ENCODE measurements at places on chromosomes 2 and 18.

DNA sequence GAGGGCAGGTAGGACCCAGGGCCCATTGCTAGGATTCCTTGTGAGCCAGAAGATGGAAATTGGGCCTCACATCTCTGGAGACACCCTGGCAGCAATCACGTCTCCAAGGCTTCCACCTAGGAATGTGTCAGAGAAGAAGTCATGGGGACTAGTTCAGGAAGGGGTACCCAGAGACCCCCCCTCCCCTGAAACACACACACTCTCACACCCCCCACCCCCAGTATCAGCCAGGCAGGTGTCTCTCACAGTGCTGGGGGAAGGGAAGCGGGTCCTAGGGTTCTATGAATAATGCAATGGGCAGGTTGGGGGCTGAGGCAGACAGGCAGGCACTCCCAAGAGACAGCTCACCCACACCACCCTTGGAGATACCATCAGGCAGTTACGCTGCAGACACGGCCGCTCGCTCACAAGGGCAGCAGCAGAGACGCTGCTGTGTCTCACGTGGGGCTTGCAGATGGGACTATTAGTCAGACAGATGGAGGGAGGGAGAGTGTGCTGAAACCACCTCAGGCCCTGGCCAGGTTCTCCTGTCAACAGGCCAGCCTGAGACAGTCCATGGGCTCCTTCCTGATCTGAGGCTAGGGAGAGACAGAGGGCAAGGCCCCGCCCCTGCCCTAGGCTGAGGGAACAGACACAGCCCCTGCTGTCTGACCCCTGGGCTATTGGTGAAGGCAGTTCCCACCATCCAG, 134.6 kb downstream of the CYP26B1 start:
- DNase-seq = no peak
- no peaks in the 10 kb centered on the region for H3K36me3 ChIP-seq
- no peaks in the 10 kb centered on the region for H3K27me3 ChIP-seq
- H3K4me1 ChIP-seq = no peaks in the 10 kb centered on the region
- H3K27ac ChIP-seq = no peak overlapping the region

- no peaks in the 10 kb centered on the region for H3K36me3 ChIP-seq
- H3K4me1 ChIP-seq = 0 out of 2 replicates have a peak, but pooled peaks cover 1% of the 10 kb centered on the region
- DNase-seq = no peak
- no peak overlapping the region for H3K4me3 ChIP-seq
- H3K27me3 ChIP-seq = no peaks in the 10 kb centered on the region
Measured at GRCh38 chr2:127652786-127653357, 6.9 kb downstream of the GPR17 start.

- no peaks in the 10 kb centered on the region for H3K27me3 ChIP-seq
- no peak overlapping the region for H3K27ac ChIP-seq
- DNase-seq = no peak
- H3K36me3 ChIP-seq = no peaks in the 10 kb centered on the region
Measured at GRCh38 chr2:135546436-135546835, 15.2 kb downstream of the R3HDM1 start.

- H3K27me3 ChIP-seq = no peaks in the 10 kb centered on the region
- H3K4me3 ChIP-seq = no peak overlapping the region
Measured at GRCh38 chr2:3198119-3198518, 179.5 kb downstream of the EIPR1 start.

DNA sequence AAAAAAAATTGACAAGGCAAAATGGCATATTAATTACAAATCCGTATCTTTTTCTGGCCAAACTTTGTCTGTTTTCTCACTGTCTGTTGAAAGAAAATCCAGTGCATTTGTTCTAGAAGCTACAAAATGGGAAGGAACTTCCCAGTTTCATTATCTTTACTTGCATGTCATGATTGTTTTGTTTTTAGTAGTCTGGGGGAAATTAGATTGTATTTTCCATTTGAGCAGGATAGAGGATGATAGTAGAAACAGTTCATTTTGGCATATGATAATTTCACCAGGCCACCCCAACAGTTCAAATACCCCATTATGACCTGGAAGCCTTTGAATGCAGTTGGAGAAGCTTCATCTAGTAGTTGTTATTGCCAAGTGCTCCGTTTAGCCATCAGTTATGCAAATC, 77.5 kb upstream of the RANBP2 start:
- H3K27me3 ChIP-seq = no peaks in the 10 kb centered on the region
- no peak for DNase-seq
- no peak overlapping the region for H3K4me3 ChIP-seq
- no peaks in the 10 kb centered on the region for H3K36me3 ChIP-seq
- H3K4me1 ChIP-seq = peaks cover under 1% of the 10 kb centered on the region
- no peak overlapping the region for H3K27ac ChIP-seq

GRCh38 chr2:96436961-96437360, 68.2 kb downstream of the NEURL3 start:
- H3K4me3 ChIP-seq = no peak overlapping the region
- no peaks in the 10 kb centered on the region for H3K4me1 ChIP-seq
- peaks cover 2% of the 10 kb centered on the region for H3K36me3 ChIP-seq

- H3K4me3 ChIP-seq = no peak overlapping the region
- no peaks in the 10 kb centered on the region for H3K27me3 ChIP-seq
- no peak for DNase-seq
Measured at GRCh38 chr2:241232736-241233575, 44.5 kb downstream of the ANO7 start.

- DNase-seq = no peak
- H3K27me3 ChIP-seq = no peaks in the 10 kb centered on the region
- H3K4me1 ChIP-seq = peaks cover 4% of the 10 kb centered on the region
- H3K36me3 ChIP-seq = no peaks in the 10 kb centered on the region
- H3K27ac ChIP-seq = no peak within 1 kb of the TSS
- no peak within 1 kb of the TSS for H3K4me3 ChIP-seq
Measured at GRCh38 chr2:113173542-113174375, at the start of gene PSD4. TSS of gene PSD4 (plus strand) at chr2:113173971. CDS start at chr2:113182457, 8,486 bp downstream.

DNA sequence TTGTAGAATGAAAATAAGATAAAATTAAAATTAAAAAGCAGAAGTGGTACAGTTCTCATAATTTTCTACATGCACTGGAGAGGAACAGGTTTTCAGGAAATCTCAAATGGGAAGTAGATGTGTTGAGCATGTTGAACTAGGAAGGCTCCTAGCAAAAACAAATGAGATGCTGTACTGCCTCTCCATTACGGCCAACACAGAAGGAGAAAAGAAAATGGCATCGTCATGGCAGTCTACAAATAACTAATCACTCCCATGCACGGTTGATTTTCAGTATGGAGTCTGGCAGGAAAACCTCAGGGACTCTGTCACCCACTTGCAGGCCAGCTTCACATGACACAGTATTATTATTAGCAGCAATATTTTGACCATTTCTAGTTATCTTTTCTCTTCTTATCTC, 278.7 kb downstream of the NRXN1 start:
- no peaks in the 10 kb centered on the region for H3K36me3 ChIP-seq
- H3K27me3 ChIP-seq = no peaks in the 10 kb centered on the region
- no peak overlapping the region for H3K4me3 ChIP-seq
- H3K27ac ChIP-seq = no peak overlapping the region
- H3K4me1 ChIP-seq = no peaks in the 10 kb centered on the region

GRCh38 chr2:17976871-17977746, 98.6 kb downstream of the KCNS3 start:
- no peak overlapping the region for H3K27ac ChIP-seq
- H3K4me1 ChIP-seq = no peaks in the 10 kb centered on the region
- DNase-seq = no peak
- H3K27me3 ChIP-seq = no peaks in the 10 kb centered on the region

GRCh38 chr18:35143622-35144596, 96.9 kb upstream of the ZNF397 start:
- H3K36me3 ChIP-seq = no peaks in the 10 kb centered on the region
- H3K4me3 ChIP-seq = no peak overlapping the region
- H3K4me1 ChIP-seq = no peaks in the 10 kb centered on the region

DNA sequence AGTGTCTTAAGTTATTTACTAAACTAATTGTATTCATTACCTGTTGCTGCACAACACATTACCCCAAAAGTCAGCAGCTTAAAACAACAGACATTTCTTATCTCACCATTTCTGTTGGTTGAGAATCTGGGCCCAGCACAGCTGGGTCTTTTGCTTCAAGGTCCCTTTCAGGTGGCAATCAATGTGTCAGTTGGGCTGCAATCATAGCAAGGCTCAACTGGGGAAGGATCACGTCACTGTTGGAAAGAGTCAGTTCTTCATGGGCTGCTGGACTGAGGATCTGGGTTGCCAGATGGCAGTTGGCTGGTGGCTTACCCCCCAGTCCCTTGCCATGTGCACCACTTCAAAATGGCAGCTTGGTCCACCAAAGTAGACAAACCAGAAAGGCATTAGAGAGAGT, 261.2 kb downstream of the SUCLG1 start:
- no peaks in the 10 kb centered on the region for H3K36me3 ChIP-seq
- no peaks in the 10 kb centered on the region for H3K4me1 ChIP-seq
- DNase-seq = no peak
- H3K27me3 ChIP-seq = no peaks in the 10 kb centered on the region
- no peak overlapping the region for H3K4me3 ChIP-seq

GRCh38 chr2:146730882-146731281, 1113.9 kb upstream of the ACVR2A start:
- no peaks in the 10 kb centered on the region for H3K27me3 ChIP-seq
- no peak for DNase-seq

DNA sequence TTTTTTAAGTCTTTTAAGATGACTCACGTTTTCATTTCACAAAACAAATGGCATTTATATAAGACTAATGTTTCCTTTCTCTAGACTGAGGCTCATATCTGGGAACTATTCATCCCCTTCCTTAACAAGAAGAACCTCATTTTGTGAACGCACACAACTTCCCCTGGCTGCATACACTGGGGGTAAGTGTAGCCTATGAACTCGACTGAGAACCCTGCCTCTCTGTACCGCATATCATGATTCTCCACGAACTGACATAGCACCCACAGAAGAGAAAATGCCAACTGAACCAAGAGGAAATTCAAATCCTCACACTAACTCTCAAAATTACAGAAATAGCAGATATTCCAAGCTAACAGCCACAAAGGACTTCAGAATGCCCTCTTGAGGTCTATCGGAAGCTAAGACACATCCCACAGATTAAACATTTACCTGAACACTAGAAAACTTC, 236.7 kb downstream of the TCF4 start:
- no peaks in the 10 kb centered on the region for H3K36me3 ChIP-seq
- DNase-seq = no peak
- H3K4me1 ChIP-seq = peaks cover 5% of the 10 kb centered on the region
- H3K4me3 ChIP-seq = no peak overlapping the region
- H3K27me3 ChIP-seq = no peaks in the 10 kb centered on the region

DNA sequence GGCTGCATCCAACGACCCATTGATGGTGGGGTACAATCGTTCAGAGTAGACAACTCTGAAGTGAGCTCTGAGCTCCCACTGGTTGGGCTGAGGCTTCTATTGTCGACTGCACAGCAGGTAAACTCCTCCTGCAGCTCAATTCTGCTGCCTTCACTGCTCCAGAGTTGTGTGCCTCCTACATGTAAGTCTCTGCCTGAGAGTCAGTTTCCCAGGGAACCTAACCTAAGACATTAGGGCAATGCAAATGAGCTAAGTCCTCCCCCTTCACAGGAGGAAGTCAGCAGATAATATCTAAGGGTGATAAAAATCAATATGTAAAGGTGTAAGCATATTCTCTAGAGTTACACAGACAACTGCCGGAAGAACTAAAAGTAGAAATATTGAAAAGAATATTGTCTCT, 22.5 kb upstream of the ACYP2 start:
- no peaks in the 10 kb centered on the region for H3K27me3 ChIP-seq
- H3K4me1 ChIP-seq = no peaks in the 10 kb centered on the region
- DNase-seq = no peak
- no peak overlapping the region for H3K4me3 ChIP-seq
- H3K36me3 ChIP-seq = no peaks in the 10 kb centered on the region

GRCh38 chr2:112201696-112202430, 53.0 kb downstream of the ZC3H8 start:
- H3K27ac ChIP-seq = no peak overlapping the region
- no peaks in the 10 kb centered on the region for H3K4me1 ChIP-seq
- H3K27me3 ChIP-seq = no peaks in the 10 kb centered on the region

GRCh38 chr2:160465002-160465401, 28.6 kb downstream of the RBMS1 start:
- H3K4me1 ChIP-seq = peaks cover 3% of the 10 kb centered on the region
- no peak for DNase-seq
- H3K36me3 ChIP-seq = no peaks in the 10 kb centered on the region
- H3K27ac ChIP-seq = no peak overlapping the region

DNA sequence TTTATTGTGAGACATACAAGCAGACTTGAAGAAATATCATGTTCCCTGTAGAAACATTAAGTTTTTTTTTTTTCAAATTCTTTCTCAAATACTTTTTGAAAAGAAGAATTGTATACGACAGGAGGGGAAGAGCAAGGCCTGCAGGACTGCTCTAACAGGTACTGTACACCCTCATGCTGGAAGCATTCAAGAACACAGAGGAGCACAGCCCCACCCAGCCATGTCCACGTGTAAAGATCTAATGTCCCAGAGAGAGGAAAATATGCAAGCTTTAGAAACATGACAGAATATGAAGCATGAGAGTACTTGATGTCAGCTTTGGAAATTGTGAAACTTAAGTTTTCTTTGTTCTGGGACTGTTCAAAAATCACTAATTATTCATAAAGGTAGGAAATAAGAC, 191.6 kb downstream of the TTC32 start:
- H3K4me1 ChIP-seq = no peaks in the 10 kb centered on the region
- no peak for DNase-seq
- H3K27ac ChIP-seq = no peak overlapping the region
- H3K27me3 ChIP-seq = no peaks in the 10 kb centered on the region
- no peaks in the 10 kb centered on the region for H3K36me3 ChIP-seq

GRCh38 chr2:225471039-225471438, 71.5 kb downstream of the NYAP2 start:
- H3K36me3 ChIP-seq = no peaks in the 10 kb centered on the region
- DNase-seq = no peak
- H3K4me3 ChIP-seq = no peak overlapping the region

DNA sequence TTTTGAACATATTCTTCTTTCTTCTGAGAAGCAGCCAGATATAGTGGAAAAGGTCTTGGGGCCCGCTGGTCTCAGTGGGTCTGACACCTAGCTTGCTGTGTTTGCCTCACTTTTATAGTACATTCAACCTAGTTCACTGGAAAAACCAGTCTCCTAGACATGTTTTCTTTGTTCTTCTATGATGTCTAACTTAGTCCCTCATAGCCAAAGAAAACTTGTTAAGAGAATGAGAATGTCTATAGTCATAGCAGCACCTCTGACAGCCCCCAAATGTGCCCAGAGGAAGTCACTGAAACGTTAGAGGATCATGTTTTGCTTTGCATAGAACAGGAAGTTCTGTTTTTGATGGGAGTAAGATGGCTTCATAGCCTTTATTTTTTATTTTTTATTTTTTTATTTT, 40.3 kb downstream of the TNFRSF11A start:
- H3K36me3 ChIP-seq = no peaks in the 10 kb centered on the region
- no peaks in the 10 kb centered on the region for H3K4me1 ChIP-seq
- no peak overlapping the region for H3K27ac ChIP-seq
- no peak overlapping the region for H3K4me3 ChIP-seq
- no peak for DNase-seq

- H3K27ac ChIP-seq = no peak overlapping the region
- DNase-seq = peak; percentile 33
- H3K36me3 ChIP-seq = no peaks in the 10 kb centered on the region
- no peaks in the 10 kb centered on the region for H3K27me3 ChIP-seq
Measured at GRCh38 chr2:154623819-154624218, 74.7 kb upstream of the KCNJ3 start.

- no peaks in the 10 kb centered on the region for H3K27me3 ChIP-seq
- H3K4me3 ChIP-seq = no peak overlapping the region
- no peak overlapping the region for H3K27ac ChIP-seq
- H3K4me1 ChIP-seq = no peaks in the 10 kb centered on the region
- no peaks in the 10 kb centered on the region for H3K36me3 ChIP-seq
Measured at GRCh38 chr18:32576296-32576916, 105.7 kb upstream of the GAREM1 start.

- H3K4me3 ChIP-seq = no peak overlapping the region
- DNase-seq = no peak
- H3K4me1 ChIP-seq = peaks cover 11% of the 10 kb centered on the region
- H3K27ac ChIP-seq = no peak overlapping the region
- no peaks in the 10 kb centered on the region for H3K27me3 ChIP-seq
Measured at GRCh38 chr2:47078541-47079482, 76.3 kb downstream of the STPG4 start.
